Jurkat, Clone E6-1 (cell line): ENCODE measurements at places on chromosomes 4 and X.

DNA sequence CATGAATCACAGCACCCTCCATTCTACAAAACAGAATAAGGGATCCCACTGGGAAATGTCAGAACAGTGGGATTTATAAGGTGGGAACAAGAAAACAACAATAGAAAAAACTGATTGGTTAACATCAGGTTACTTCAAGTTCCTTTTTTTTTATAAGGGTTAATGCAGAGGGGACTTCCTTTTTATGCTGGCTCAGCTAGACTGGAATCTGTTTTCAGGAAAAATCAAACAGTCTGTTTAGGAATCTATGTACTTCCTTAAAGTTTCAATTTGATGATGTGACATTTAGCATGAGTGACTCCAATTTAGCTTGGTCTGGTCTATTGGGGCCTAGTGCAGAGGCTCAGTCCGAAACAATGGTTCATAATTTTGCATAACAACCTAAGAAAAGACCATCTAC is 192.9 kb downstream of the ADGRA3 start:
- DNase-seq: no peak

GRCh38 chr4:106647451-106647850 is 278.9 kb upstream of the GIMD1 start:
- DNase-seq: no peak

DNA sequence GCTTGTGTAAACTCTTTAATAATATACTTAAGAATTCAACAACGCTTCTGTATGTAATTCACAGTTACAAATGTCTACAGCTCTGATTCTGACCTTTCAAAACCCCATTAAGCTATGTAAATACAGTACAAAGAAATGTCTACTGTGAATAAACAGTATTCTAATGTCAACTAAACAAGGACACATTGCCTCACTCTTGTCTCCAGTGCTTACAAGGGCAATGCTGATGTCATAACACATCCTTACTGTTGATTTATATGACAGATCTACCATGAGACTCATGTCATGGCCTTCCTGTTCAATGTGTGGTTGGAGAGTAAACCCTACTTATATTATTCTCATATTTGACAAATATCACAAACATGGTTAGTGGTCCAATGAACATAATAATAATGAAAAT is 256.1 kb upstream of the ADGRL3 start:
- DNase-seq: no peak

DNA sequence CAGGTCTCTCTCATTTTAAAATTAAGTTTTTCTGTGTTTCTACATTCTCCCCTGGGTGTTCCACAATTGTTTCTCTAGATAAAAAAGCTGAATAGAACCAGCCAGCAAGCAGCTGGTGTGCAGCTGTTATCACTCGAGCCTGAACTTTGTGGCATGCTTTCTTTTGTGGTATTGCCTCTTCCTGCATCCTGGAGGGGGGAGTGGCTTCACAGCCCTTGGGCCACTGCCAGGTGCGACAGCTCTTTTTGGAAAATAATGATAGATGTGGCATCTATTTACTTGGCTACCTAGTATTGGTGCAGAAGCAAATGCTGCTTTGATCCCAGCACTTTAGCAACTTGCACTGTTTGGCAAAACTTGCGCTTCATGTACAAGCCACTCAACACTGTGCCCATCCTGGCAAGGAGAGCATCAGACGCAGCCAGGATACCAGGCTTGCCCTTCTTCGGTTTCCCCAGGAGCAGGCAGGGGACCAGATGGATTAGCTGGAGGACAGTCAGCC is 69.4 kb downstream of the HMGB2 start:
- peak; percentile 96 for DNase-seq

DNA sequence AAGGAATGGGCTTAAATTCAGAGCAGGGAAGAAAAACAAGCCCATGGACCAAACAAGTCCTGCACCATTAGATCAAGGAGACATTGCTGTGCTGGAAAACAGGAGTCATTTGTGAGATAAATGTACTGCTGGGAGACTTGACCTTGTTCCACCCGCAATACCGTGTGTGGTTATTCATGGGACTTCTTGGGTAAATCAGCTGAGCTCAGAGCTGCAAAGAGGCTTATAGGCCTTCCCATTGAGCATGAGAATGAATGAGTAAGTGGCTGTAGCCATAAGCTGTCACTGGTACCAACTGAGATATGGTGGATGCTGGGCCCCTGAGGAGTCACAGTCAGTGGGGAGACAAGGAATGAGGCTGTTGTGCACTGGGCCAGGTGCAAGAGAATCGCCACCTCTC is 2.3 kb upstream of the CYTL1 start:
- no peak for DNase-seq

DNA sequence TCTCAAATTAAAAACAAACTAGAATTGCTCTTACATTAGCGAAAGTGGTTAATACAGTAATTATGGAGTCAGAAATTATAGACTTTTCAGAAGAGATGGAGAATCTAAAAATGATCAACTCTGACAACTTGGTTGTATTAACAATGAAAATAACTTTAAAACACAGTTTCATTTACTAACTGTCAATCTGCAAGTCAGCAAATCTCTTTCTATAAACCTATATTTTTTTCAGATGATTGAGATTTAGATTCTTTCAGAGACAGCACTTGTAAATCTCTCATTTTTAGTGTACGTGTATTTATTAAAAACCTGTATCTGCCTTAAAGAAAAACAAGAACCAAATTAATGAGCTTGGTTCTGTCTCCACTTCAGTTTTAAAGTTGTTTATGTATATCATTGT is 311.4 kb downstream of the EPHA5 start:
- DNase-seq: no peak

DNA sequence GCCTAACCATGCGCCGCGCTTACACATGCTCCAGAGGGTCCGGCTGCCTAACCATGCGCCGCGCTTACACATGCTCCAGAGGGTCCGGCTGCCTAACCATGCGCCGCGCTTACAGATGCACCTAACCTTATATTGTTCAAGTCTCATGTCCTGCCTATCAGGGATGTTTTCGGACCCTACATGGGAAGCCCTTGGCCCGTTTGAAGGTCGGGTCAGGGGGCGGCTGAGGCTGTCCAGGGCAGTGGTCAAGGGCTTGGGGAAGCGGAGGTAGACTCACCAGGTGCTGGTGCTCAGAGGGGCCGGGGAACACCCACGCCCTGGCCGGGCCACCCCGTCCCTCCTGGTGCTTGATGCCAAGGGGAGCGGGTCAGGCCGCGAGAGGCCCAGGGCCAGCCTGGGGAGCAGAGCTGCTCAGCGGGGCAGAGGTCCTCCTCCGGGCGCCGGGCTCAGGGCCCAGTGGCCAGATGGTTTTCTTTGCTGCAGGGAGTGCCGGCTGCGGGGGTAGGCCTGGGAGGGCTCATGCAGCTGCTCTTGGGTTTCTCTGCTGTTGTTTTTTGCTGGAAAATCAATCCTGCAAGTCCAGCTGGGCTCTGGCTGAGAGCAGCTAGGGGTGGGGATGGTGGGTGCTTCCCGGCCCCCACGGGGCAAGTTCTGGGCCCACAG is 35.4 kb upstream of the SPON2 start:
- DNase-seq: no peak

DNA sequence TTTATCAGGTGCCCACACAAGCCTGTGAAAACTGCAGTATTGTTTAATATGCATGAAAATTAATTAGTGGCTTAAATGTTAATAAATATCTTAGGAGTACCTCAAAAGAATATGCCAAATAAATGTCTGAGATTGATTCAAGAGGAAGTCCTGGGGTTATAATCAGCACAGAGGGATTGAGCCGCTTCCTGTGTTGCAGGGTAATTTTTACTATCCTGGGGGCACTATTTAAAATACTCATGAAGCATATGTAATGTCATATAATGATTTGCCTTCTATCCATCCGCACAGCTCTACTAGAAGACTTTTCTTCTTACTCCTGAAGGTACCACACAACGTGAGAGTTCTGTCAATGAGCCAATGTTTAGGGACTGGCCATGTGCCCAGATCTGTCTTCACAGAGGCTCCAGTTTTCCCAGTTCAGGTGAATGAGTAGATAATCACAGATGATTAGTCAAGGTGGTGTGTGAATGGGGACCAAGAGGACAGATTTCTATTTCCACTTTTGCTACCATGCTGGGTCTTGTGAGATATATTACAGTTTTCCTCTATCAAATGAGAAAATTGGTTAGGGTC is 233.3 kb downstream of the USP46 start:
- DNase-seq: no peak

GRCh38 chrX:45592101-45592500 is 391.4 kb upstream of the DIPK2B start:
- DNase-seq: no peak

GRCh38 chr4:5257086-5257485 is 205.8 kb downstream of the STK32B start:
- no peak for DNase-seq

GRCh38 chr4:6942238-6942800 is 32.7 kb downstream of the TBC1D14 start:
- peak; percentile 61 for DNase-seq

DNA sequence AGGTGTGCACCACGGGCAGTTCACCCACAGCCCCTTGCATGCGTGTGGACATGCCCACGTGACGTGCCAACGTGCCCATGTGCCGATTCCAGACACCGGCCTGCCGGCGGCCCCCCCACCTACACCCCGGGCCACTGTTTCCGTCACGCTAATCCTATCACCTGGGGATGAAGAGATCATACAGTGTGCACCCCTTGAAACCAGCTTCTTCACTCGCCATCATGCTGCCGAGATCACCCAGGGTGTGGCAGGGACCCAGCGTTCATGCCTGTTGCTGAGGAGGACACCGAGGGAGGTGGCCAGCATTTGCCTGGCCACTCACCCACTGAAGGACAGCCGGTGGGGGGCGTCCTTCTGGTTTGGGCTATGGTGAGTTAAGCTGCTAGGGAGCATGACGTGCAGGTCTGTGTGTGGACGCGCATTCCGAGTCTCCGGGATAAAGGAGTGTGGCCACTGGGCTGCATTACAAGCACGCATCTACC is 14.1 kb downstream of the CTBP1 start:
- no peak for DNase-seq

DNA sequence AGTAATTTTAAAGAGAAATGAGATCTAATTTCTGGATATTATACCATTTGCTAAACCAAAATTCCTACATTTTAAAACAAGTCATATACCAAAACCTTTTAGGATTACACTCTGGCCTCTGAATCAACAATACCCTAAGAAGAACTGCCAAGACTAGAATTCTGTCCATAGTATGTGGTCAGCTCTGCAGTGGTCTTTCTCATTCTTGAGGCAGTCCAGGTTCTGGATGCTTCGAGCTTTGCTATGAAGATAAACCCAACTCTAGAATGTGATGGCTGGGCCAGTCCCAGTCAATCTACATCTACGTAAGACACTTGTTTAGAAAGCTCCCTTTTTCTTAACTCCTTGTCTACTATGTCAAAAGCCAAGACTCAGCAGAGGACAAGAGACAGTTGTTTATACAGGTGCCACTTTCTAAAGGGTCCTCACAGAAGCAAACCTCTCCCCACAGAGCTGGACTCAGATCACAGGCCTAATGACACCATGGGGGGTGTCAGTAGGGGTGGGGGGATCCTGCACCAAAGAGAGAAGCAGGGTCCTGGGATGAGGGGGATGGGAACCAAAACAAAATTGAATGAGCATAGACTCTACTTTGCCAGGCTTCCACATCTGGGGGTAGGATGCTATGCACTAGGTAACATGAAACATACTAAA is 63.2 kb downstream of the SH3RF1 start:
- no peak for DNase-seq

DNA sequence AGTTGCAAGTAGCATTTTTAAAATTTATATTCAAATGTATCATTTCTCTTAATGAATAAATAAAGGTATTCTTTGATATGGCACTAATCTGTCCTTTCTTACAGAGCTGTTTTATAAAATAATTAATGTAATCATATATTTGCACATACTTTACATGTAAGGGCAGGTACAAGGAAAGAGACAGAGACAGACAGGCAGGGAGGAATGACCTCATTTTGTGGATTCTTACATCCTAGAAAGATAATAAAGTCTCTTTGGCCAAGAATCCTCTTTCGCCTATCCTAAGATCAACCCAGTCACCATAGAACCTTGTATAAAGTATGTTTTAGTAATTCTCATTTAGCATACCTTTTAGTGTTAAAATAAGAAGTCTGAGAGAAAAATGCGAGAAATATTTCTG is 98.5 kb upstream of the CTSO start:
- no peak for DNase-seq

DNA sequence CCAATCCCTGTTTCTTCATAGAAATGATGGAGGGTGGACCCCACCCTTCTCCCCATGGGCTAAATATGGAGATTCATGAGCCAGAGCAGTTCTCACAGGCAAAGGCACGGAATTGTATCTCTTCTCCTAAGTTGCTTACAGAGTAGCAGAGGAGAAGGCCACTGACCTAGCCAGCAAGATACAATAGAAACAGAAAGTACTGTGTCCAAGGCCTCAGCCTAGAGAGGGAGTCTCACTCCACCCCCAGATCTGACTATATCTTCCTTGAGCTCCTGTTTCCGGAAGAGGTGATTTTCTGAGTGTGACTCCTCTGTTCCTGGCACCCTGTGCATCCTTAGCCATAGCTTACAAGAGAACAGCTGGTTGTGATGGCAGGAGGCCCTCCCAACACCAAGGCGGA is at the start of gene FATE1:
FATE1 (plus strand) TSS at position 284 of the 400 bp plus-strand sequence; CDS start at position 369, 85 bp downstream.
- DNase-seq: no peak

- no peak for DNase-seq
These were observed 46.4 kb downstream of the SH2D1A start for GRCh38 chrX:124392794-124393193.

GRCh38 chrX:131734621-131735020 is 190.7 kb downstream of the OR13H1 start:
- no peak for DNase-seq

GRCh38 chr4:119211867-119212233 is 663 bp upstream of the USP53 start:
- no peak for DNase-seq

GRCh38 chr4:128589384-128589965 is 220.0 kb upstream of the JADE1 start:
- no peak for DNase-seq

DNA sequence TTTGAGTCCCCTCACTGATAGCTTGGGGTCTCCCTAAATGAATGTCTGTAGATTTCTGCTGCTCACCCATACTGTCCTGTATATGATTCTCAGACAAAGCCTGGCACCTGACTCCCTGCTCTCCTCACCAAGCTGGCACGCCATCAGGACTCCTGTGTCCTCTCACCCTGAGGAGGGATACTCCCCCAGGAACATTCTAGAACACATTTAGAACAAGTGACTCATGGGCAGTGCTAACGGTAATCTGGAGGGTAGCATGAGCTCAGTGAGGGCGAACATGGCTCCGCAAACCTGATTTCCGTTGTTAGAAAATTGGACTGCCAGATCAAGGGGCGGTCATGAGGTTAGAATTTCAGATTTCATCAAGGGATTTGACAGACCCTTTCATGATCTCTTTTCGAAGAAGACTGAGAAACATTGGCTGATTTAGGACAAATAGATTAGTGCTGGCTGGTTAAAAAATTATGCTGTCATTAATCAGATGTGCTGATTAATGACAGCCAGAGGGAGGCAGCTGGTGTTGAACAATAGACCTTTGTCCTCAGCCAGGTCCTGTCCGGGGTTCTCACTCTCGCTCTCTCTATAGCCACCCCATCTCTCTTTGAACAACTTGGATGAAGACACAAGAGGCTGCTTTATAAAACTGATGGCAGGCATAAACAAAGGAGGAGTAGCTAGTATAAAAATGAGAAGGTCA is 244.3 kb downstream of the PTTG2 start:
- no peak for DNase-seq
